H4 (cell line): ENCODE measurements at places on chromosomes 3 and 15.

GRCh38 chr3:184592371-184593219 lies 31.0 kb downstream of the EPHB3 start:
- no peak for DNase-seq

- DNase-seq, result no peak
These were observed 340.8 kb downstream of the NAALADL2 start for GRCh38 chr3:175199961-175200360.

DNA sequence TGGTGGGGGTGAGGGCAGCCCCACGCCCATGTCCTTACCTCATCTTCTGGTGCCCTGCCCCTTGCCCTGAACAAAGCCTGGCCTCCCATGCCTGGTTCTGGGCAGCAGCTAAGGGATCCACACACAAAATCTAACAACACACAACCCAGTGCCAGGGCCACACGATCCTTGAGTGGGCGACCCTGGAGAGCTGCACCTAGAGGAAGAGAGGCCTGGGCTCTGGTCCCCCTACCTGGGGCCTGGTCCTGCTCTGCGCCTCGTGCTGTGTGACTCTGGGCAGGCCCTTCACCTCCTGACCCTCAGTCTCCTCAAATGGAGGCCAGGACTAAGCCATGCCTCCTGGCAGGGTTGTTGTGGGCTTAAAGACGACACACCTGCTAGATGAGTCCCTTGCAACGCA lies 20.0 kb upstream of the C3orf22 start:
- no peak for DNase-seq

- DNase-seq, result no peak
These were observed 534.5 kb upstream of the KCNMB2 start for GRCh38 chr3:178001670-178002101.

DNA sequence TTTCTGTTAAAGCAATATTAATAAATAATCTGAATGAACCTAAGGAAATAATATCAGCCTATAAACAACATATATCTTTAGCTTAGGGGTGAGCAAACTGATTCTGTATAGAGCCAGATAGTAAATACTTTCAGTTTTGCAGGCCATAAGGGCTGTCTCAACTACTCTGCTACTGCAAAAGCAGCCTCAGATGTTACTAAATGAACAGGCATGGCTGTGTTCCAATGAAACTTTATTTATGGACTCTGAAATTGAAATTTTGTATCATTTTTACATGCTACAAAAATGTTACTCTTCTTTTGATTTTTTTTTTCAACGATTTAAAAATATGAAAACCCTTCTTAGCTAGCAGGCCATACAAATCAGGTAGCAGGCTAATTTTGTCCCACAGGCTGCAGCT lies 212.8 kb upstream of the PRICKLE2 start:
- no peak for DNase-seq

DNA sequence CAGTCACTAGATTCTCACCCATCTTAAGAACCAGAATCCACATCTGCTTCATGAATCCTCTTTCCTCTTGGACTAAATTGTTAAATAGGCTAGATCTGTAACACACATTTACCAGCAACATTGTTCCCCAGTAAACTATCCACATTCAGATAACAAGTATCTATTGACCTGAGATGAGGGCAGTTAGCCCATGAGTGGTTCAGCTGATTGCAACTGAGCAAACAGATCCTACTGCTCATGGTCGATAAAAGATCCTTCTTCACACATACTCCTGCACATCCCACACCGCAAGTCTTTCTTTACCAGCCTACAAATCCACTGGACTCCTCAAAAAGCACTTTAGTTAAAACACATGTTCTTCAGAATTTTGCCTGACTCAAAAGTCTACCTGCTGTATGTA lies 59.2 kb downstream of the UACA start:
- no peak for DNase-seq

GRCh38 chr15:27087651-27088583 lies 116.9 kb downstream of the GABRG3 start:
- DNase-seq, result no peak

GRCh38 chr15:59818336-59818735 lies 129.2 kb upstream of the BNIP2 start:
- no peak for DNase-seq

- peak; percentile 18 for DNase-seq
These were observed 137.9 kb downstream of the SSR3 start for GRCh38 chr3:156416846-156417558.

DNA sequence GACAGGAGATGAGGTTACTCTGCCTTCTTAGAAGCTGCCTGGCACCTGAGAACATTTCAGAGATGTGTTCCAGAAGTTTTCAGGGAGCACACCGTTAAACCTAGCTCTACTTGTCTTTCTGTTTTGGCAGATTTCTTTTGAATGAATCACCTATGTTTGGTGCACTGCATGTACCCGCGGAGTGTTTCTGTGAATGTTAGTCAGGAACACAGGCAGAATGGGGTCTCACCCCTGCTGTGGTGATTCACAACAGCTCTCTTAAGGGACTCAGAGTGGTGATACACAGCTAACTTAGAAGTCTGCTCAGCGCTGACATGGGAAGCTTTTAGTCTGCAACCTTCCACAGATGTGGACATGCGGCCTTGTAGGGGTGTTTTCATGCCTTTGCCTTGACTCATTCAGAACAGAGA lies 24.0 kb downstream of the TSEN2 start:
- DNase-seq, result peak; percentile 16

DNA sequence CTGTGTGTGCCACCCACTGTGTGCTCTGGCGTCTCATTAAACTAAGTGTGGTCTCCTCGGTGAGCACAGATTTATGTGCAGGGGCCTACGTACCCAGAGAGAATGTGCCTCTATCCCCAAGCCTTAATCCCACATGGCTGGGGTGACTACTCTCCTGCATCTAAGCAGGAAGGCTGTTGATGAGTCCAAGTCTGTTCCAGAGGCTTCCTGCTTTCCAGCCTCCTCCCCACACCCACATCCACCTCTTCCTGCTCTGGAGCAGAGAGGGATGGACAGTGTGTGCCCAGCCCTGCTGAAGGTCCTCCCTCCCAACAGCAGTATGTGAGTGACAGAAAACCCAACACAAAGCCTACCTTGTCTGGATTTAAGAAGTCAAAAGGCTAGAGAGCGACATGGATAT lies 38.8 kb upstream of the BCL2L10 start:
- DNase-seq, result no peak

- peak; percentile 24 for DNase-seq
These were observed 769.4 kb upstream of the GOLIM4 start for GRCh38 chr3:168865022-168865551.

GRCh38 chr3:76997733-76998132 lies 42.2 kb upstream of the ROBO2 start:
- DNase-seq, result peak; percentile 5

GRCh38 chr3:184954251-184954650 lies 142.3 kb downstream of the VPS8 start:
- DNase-seq, result no peak

- DNase-seq, result no peak
These were observed 5.0 kb downstream of the MYO5A start for GRCh38 chr15:52523647-52524046.

- DNase-seq, result no peak
These were observed 15.7 kb downstream of the SCAANT1 start for GRCh38 chr3:63896332-63897030.

DNA sequence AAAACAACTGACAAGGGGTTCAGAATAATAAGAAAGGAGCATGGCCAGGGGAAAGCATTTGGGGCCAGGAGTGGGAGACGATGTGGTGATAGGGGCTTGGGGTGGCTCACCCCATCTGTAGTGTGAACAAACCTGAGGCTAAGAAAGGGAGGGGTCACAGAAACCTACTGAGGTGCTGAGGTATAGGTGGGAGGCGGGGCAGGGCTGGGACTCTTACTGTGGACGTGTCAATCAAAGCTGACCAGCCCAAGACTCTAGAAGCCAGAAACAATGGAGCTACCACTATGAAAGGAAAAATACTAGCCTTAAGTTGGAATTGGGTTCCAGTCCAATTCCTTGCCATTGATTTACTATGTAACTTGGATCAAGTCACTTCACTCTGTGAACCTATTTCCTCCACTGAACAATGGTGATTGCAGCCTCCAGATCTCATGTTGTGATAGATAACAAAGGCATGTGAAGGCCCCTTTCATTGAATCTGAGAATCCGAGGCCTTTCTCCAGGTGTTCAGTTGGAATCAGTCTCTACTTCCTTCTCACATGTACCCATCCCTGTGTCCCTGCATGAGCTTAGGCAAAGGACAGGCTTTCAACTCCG lies 260.9 kb upstream of the HES1 start:
- DNase-seq, result no peak

DNA sequence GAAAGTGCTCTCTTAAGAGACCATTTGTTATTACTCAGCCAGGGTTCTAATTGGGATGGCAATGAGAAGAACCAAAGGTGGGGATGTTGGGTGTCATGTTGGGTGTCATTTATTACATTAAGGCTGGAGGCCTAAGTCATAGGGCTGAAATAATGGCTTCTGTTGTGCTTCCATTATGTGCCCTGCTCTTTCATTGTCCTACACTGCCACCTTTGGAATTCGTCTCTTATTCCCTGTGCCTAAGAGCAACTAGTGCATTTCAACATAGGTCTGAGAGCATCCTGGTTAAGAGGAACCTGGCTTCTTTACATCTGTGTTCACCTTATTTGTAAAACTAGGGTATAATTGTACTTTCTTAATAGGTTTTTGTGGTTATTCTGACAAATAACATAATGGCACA lies 32.2 kb downstream of the RIOX2 start:
- DNase-seq, result no peak

DNA sequence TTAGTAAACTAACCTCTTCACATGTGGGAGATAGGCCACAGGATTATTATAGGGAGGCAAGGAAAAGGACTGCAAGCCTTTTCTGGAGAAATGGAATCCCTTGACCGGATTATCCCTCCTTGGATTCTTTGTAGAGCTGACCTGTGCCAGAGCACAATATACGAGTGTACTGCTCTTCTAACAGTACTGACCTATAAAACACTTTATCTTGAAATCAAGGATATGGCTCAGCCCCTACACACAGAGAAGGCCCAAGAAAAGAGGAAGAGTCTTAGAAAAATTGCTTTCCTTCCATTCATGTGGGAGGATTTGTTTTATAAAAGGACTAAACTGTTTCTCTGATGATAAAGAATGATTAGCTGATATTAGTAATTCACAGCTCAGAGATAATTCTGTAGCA lies 42.2 kb downstream of the DMXL2 start:
- DNase-seq, result no peak

DNA sequence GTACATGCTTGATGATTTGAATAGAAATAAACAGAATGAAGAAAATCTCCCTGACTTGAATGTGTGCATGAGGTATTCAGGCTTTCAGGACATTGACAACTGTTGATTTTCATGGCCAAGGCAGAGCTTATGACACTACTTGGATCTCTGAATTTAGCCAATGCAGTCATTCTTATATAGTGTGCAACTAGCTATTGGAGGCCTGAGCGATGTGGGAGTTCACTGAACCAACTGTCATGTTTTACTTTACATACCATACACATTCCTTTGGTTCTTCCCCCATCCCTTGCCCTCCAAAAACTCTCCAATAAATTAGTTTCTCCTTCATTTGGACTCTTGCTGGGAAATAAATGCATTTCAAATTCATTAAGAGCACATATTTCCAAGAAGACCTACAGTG lies 460.4 kb downstream of the RBMS3 start:
- no peak for DNase-seq

DNA sequence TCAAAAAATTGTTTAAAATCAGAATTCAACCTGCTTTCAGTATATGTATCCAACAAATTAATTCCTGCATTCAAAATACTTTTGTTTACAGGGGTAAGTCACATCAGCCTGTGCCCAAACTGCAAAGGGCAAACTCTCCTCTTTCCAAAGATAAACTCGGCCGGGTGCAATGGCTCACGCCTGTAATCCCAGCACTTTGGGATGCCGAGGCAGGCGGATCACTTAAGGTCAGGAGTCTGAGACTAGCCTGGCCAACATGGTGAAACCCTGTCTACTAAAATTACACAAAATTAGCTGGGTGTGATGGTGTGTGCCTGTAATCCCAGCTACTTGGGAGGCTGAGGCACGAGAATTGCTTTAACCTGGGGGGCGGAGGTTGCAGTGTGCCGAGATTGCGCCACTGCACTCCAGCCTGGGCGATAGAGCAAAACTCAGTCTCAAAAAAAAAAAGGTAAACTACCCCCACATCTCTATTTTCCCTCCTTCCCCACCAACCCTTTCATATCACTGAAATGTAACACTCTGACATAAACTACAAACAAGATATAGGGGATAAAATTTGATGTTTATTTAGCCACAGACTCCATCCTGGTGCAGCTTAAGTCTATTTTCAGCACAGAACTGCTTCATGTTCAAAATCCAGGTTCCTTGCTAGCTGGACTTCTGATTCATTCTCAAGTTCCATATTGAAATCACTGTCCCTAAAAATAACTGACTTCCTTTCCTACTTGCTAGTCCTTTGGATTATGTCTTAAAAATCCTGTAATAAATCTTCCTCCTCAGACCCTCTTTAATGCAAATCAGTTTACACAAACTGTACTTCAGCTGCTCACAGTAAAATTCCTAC lies 15.4 kb downstream of the UBP1 start:
- no peak for DNase-seq

DNA sequence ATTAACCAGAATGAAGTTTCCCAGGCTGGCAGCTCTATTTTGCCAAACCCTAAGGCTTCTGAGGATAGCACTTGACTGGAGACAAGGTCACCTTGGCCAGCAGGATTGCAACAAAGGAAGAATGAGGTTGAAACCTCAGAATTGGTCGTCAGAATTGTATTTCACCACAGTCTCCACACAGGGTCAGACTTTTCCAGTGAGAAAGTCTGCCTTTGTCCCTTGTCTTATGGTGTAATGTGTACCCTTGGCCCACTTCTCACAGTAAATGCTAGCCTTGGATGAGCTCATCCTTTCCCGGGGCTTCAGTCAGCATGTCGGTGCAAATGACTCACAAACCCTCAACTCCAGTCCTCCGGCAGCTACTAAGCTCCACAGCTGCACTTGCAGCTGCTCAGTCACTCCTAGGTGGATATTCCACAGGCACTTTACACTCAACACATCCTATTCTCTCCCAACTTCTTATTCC lies 19.7 kb downstream of the SSR3 start:
- peak; percentile 99 for DNase-seq

GRCh38 chr3:140403608-140404007 lies 274.3 kb upstream of the TRIM42 start:
- no peak for DNase-seq

- DNase-seq, result no peak
These were observed 9.2 kb upstream of the TIGIT start for GRCh38 chr3:114284644-114285043.

- DNase-seq, result no peak
These were observed 1234.7 kb downstream of the ROBO2 start for GRCh38 chr3:78274475-78275065.
